ENCODE measurements at places on chromosomes 6 and 20.

GRCh38 chr6:35025232-35026188, 115.6 kb downstream of the TCP11 start:
- no peak for DNase-seq

- no peak for DNase-seq
Observed at GRCh38 chr20:17688965-17689364, 6.9 kb upstream of the RRBP1 start.

DNA sequence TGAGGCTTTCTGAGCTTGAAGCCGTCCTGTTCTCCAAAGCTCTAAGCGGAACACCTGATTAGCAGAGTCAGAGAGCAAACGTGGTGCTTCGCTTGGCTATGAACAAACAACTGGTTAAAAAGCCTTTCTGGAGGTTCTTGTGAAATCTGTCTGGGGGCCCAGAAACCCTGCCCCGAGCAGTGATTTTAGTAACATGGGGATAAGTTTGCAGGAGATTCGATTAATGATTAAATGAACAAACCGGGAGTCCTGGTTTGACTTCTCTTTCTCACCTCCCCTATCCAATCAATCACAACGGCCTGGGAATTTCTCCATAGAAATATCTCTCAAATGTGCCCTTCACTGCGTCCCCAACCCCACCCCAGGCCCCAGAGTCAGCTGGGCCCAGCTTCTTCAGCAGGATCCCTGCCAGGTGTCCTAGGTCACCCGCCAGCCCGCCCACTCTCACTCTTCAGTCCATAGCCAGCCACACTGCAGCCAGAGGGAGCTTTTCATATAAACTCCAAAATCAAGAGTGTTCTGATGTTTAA, 43.6 kb downstream of the ZDHHC14 start:
- DNase-seq = no peak

DNA sequence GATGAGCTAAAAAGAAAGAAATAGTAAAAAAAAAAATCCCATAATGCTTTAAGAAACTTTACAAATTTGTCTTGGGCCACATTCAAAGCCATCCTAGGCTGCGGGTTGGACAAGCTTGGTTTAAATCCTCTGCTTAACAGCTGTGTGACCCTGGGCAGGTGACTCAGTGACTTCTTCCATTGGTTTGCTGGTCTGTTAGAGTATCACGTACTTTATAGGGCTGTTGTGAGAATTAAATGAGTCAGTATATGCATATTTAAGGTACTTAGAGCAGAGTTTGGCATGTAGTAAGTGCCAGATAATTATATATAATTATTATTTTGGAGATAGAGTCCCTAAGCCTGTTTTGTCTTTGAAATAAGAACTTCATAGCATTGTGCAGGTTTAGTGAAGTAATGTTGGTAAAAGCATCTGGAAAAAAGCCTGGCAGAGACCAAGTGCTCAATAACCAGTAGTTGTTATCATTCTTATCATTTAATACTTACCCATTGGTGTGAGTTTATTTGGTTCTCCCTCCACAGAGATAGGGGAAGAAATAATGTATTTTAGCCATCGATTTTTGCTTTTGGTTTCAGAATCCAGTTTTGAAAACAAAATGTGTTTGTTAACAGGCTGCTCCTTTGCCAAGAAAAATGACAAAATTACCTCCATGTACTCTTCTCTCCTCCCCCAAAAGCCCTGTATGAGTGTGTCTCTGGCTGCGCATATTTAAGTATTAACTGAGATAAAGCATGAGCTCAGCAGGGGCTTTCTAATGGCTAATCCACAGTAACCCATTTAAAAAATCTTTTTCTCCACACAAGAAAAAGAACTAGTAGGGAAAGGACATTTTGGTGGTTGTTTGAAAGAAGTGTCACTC, 67.2 kb downstream of the FOXO3 start:
- DNase-seq = no peak

DNA sequence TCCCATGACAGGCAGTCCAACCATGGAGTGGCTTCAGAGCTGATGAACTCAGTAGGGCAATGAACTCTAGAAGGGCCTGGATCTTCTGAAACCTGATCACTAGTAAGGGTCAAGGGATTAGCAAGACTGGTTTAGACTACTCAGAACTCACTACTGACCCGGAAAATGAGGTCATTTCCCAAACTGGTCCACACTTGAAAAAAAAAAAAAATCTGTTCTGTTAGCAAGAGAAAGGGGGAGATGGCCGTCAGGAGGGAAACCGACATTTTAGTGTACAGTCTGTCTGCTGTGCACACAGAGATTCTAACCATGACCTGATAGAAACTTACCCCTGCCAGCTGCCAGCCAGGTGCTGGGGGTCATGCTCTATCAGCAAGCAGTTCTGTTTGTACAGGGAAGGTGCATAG, 262.4 kb upstream of the AGPAT4 start:
- no peak for DNase-seq

DNA sequence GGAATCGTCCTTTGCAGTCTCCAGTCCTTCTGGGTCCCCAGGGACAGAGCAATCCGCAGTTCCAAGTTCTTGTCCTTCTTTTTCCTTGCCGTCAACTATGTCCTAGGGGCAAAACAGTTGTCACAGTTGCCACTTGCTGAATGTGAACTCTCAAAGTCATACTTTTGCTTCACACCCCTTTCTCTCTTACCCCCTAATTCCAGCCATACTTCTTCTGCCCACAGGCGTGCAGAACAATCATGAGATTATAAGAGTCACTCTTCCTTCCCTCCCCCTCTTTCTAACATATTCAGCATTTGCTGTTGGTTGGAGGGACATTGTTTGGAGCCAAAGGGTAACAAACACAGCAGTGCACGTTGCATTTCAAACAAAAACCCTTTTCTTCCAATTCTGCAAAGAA, 74.4 kb downstream of the BCAS1 start:
- DNase-seq = no peak

GRCh38 chr6:11580686-11581405, 43.3 kb downstream of the TMEM170B start:
- DNase-seq = no peak

GRCh38 chr6:168150551-168151320, 71.7 kb upstream of the FRMD1 start:
- DNase-seq = no peak

DNA sequence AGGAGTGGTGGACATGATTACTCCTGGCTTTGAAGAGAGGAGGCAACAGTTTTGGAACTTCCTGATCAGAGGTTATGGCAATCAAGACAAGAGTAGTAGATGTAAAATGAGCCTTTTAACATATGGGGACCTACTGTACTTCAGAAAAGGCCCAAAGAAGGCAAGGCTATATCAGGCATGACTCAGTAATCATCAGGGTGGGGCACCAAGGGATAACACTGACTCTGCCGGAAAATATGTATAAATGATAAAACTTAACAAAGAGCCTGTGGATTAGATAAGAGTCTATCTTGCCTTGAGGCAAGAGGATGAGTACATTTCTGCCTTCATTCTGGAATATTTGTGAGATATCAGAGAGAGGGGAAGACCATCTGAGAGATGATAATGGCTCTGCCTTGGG, 1389.9 kb upstream of the MAP3K7 start:
- no peak for DNase-seq

GRCh38 chr6:46042355-46042999, 26.8 kb upstream of the CLIC5 start:
- DNase-seq = peak; percentile 47

GRCh38 chr20:8082989-8083388, 49.1 kb upstream of the PLCB1 start:
- DNase-seq = no peak

DNA sequence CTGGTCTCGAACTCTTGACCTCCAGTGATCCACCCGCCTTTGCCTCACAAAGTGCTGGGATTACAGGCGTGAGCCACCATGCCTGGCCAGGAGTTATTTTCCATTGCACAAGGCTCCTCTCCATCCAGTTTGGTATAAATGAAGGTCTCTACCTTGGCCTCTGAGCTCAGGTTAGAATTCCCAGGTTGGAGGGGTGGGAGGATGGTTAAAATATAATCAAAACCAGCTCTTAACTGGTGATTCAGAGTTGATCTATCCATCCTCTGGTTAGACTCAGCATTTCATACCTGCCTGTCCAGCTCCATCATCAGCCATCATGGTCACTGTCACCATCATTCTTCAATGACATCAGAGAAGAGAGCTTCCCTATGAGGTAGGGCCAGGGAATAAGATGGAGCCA, 2.6 kb upstream of the SLC22A7 start:
- no peak for DNase-seq

GRCh38 chr6:39416728-39417127, 94.2 kb upstream of the KCNK16 start:
- DNase-seq = no peak

DNA sequence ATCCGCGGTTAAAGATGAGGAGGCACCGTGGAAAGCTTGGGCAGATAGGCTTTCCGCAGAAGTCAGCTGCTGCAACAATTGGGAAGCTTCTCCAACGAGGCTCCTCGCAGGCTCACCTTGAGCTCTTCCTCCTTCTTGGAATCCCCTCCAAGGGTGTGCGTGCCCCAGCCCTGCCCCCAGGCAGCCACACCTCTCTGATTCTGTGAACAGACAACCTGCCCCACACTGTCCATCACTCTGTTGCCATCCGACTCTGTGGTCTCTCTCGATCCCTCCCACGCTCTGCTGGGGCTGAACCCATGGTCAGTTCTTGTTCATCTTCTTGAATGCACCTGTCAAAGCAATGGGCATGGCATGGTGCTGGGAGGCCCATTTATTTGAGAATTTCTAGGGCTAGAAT, 31.5 kb downstream of the PACSIN1 start:
- DNase-seq = no peak

DNA sequence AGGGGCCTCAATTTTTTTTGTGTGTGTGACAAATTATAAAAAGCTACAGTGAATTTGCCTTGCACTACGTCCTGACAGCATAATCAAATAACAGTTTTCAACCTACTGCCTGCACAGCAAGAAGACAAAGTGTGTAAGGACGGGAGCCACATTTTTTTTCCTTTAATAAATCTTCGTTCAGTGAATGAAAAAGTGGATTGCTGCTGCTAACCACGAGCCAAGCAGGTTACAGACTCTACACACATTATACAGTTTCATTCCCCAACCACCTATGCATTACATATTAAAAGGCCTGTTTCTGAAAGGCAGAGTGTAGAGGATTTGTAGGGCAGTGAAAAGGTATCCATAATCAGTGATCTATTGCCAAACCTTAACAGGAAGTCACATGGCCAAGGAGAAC, 570.0 kb upstream of the BTBD3 start:
- no peak for DNase-seq

GRCh38 chr6:23089981-23090380, 520.6 kb downstream of the HDGFL1 start:
- no peak for DNase-seq

DNA sequence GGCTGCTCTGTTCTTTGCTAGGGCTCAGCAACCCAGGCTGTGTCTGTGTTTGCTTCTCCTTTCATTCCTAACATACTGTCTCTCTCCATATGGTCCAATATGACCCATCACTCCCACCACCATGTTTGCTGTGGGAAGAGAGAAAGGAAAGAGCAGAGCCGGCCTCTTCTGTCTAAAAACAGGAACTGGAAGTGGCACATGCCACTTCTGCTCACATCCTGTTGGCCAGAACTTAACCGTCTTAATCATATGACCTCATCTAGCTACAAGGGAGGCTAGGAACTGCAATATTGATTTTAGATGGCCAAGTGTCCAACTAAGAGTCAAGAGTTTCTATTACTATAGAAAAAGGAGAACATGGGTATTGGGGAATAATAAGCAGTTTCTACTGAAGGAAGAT, 212.5 kb upstream of the CHD6 start:
- DNase-seq = no peak

GRCh38 chr6:12334526-12335130, 44.5 kb downstream of the EDN1 start:
- DNase-seq = no peak

- peak; percentile 70 for DNase-seq
Observed at GRCh38 chr6:89433252-89434149, 549 bp downstream of the ANKRD6 start.

GRCh38 chr20:56628015-56628872, 862 bp upstream of the TFAP2C start:
- DNase-seq = peak; percentile 48

DNA sequence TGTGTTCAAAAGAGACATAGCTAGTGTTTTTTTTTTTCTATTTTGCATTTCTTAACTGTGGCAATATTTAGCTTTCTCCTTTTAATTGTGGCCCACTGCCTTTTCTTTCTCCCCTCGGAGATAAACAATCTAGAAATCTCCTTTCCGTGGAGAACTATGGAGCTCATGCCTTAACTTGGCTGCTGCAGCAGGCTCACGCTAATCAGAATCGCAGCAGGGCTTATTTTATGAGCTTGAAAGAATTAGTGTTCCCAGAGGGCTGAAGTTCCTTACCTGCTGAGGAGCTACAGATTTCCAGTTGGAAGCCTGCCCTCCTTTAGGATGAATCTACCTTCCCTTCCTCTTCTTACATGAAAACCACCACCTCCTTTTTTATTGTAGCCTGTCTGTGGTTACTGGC, 35.6 kb downstream of the CTNNBL1 start:
- DNase-seq = no peak

DNA sequence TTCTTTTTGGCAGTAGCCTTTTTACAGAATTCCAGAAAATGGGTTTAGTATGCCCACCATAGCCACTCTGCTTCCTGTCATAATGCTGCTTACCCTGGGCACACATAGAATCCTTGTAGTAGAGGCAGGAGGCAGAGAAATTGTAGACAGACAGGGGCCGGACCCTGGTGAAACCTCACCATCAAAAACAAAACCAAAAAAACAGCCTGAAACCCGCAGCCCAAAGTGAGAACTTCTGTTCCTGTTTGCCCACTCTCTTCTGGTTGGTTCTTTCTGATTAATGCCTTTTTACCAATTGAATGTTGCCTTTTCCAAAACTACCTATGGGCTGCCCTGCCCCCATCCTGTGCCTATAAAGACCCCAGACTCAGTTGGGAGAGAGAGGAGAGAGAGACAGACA, 188.2 kb downstream of the CDKAL1 start:
- no peak for DNase-seq

DNA sequence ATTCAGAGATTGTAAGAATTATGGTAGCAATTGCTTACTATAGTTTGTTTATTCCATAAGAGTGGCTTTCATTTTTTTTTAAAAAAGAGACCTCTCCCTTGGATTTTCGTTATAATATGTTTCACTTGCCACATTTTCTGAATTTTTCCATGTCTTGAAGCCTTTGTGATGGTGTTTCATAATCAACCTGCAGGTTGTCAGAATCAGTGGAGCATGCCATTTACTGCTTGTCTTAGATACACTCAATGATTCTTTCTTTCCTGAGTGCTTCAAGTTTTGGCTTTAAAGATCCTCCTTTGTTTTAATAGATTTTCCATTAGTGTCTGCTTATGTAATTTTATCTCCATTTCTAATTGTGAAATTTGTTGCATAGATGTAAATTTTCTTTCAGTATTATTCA, 31.2 kb downstream of the KCNQ5 start:
- DNase-seq = no peak

DNA sequence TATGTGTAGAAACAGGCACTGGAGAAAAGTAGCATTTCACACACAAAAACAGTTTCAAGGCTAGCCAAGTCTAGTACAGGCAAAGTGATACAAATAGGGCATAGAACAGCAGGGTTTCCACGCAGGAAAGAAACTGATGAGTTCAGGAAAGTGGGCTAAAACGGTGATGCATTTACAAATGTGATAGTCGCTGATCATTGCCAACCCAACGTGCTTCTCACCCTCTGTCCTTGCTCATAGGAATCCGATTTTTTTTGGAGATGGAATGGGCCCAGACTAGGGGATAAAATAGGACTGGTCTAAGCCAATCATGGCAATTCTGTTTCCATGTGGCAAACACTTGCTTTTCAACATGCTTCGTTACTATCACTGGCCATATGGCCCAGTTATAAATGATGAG, 536.6 kb downstream of the PRKN start:
- no peak for DNase-seq
